ENCODE measurements at places on chromosomes 16 and 17.

GRCh38 chr17:4326608-4327007 is 39.9 kb downstream of the UBE2G1 start:
- no peak for DNase-seq

- DNase-seq = no peak
These were observed 402.6 kb upstream of the KIF2B start for GRCh38 chr17:53420035-53420641.

- DNase-seq = no peak
These were observed 208.5 kb upstream of the TNRC6C start for GRCh38 chr17:77749989-77750388.

- no peak for DNase-seq
These were observed 28.9 kb downstream of the TNFRSF13B start for GRCh38 chr17:16943032-16943352.

- DNase-seq = no peak
These were observed 694 bp upstream of the TBCD start for GRCh38 chr17:82751171-82751570.

GRCh38 chr17:5683241-5683640 is 98.9 kb upstream of the NLRP1 start:
- DNase-seq = no peak

DNA sequence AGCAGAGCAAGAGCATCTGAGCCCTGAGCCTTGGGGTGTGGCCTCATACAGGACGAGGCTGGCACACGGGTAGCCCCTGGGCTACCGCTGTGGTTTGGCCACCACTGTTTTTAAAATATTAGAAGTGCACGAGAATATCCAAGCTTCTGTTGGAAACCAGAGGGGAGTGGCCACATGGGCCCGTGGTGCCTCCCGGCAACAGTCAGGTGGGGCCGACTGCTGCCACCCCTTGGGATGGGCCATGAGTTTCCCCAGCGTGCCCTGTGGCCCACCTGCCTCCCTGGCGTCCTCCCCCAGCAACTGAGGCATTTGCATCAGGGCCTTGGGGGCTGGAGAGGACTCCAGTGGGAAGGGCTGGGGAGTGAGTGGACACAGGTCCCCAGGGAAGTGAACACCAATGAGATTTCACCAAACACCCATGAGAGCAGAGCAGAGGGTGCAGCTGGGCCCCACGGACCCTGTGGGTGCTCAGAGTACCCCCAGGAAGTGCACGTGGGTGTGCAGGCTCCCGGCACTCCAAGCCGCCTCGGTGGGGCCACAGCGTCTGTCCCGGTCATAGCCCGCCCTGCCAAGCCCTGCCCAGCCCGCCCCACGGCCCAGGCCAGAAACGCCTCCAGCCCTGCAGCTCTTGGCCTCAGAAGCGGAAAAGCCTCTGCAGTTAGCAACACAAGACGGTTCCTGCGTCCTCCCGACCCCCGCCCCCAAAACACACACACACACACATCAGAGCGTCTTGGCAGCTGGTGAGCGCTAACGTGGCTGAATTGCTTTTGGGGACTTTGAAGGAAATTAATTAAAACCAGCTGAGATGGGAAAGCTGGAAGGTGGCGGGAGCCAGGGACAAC is 22.7 kb downstream of the ZNF469 start:
- no peak for DNase-seq

DNA sequence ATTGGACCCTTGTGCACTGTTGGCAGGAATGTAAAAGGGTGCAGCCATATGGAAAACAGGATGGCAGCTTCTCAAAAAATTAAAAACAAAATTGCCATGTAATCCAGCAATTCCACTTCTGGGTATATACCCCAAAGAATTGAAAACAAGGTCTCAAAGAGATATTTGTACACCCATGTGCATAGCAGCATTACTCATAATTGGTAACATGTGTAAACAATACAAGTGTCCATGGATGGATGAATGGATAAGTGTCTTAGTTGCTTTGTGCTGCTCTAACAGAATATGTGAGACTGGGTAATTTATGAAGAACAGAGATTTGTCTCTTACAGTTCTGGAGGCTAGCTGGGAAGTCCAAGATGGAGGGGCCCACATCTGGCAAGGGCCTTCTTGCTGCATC is 3.8 kb upstream of the RUNDC3A start:
- no peak for DNase-seq

- DNase-seq = no peak
These were observed 57.9 kb downstream of the AKAP1 start for GRCh38 chr17:57142925-57143324.

GRCh38 chr16:46715769-46716305 is 26.4 kb downstream of the ORC6 start:
- DNase-seq = no peak

DNA sequence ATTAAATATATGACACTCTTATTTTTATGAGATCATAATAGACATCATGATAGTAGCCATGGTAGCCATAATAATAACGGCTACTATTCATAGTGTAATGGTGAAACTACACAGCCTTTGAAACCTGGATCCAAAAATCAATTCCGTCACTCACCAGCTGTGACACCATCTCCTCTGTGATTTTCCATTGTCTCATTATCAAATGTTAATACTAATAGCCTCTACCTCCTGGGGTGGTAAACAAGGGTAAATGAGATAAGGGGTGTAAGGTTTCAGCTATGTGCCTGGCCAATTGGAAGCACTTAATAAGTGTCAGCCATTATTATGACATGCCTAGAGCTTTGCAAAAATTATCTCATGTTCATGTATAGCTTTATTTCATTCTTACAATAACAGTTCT is 88.6 kb downstream of the CACNG3 start:
- no peak for DNase-seq

DNA sequence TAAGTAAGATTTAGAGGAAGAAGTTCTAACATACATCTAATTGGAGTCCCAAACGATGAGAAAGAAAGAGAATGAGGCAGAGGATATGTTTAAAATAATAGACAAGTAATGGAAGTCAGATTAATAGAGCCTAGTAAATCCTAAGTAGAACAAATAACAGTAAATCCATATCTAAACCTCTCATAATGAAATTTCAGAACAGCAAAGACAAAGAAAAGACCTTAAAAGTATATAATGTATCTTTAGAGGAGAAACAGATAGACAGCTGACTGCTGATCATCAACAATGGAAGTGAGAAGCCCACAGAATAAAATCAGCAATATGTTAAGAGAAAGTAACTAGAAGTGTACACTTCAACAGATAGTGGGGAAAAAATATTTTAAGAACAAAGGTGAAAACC is 536.2 kb upstream of the ZFHX3 start:
- DNase-seq = no peak

DNA sequence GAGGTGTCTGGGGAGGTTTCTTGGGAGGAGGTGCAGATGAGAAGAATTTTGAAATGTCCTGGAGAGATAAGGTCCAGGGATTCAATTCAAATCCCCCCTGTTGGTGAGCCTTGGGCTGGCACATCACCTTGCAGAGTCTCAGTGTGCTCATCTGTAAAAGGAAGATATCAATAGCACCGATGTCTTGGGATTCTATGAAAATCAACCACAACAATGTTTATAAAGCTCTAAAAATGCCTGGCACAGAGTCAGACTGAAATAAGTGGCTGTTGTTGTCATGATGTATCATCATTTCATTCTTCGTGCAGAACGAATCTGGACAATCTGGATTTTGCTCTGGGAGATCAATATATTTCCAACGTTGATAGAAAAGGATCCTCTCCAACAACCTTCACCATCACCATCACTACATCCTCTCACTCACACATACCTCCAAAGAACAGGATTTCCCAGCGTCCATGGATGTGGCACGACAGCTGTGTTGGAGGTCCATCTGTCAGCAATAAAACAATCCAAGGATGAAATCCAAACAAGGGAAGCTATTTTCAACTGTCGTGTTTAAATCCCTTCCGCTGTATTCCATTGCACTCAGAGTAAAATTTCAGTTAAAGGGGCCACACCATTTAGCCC is 393.7 kb upstream of the DYNLRB2 start:
- no peak for DNase-seq

DNA sequence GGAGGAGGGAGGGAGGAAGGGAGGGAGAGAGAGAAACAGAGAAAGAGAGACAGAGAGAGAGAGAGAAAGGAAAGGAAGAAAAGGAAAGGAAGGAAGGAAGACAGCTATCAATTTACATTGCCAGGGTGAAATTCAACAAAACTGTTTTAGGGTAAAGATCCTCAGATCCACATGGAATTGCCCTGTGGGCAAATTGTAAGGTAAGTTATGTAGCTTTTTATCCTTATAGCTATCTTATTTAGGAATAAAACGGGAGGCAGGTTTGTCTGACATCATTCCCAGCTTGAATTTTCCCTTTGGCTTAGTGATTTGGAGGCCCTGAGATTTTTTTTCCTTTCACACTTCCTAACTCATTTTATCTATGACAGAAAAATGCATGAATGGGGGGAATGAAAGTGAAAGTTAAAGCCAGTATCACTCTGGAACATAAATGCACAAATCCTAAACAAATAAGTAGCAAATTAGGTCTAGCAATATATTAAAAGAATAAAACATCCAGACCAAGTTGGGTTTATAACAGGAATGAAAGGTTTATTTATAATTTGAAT is 3.4 kb upstream of the UQCRC2 start:
- no peak for DNase-seq

DNA sequence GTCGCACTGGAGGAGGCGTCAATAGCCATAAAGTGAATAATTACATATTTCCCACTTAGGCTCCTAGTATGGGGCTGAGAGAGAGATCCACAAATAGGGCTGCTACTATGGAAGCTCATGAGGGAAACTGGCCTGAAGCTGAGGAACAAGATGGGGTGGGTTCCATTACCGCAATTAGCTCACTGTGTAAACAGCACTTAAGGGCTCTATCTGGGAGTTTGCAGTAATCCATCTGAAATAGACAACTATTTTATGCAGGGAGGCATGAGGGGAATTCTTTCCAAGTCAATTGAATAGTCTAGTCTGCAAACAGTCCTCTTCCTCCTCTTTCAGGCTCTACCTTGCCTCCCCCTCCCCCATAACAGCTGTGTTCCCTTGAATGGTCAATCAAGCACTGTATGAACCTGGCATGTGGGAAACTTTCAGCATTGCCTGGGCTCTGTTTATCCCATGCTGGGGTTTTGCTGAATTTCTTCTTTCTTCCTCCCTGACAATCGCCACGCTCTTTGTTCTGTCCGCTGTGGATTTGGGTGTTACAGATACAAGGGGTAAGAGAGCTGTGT is 56.1 kb upstream of the MAF start:
- DNase-seq = peak; percentile 66

DNA sequence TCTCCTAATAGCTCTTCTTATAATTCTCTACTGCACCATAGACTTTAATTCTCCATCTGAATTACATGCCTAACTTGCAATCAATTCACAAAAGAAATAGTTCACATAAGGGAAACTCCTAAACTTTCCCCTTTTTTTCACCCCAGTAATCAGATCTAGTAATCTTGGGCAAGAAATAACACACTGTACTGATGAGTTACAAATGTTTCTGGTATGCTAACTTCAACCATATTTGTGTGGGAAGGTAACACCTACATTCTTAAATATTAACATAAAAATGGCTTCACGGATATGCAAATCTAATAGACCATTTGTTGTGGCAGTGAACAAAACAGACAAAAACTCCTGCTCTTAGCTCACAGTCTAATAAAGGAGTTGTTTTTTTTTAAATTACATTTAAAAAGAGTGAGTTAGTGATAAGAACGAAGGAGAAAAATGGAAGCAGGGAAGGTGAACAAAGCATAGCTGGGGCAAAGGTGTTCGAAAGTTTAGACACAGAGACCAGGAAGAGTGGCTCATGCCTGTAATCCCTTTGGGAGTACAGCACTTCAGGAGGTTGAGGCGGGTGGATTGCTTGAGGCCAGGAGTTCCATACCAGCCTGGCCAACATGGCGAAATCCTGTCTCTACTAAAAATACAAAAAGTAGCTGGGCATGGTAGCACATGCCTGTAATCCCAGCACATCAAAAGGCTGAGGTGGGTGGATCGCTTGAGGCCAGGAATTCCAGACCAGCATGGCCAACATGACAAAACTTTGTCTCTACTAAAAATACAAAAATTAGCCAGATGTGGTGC is 34.8 kb downstream of the CMTM3 start:
- no peak for DNase-seq

GRCh38 chr17:50689251-50689650 is 18.5 kb downstream of the ANKRD40 start:
- no peak for DNase-seq

- no peak for DNase-seq
These were observed 41.4 kb downstream of the AP1G1 start for GRCh38 chr16:71767060-71767900.

GRCh38 chr17:50026046-50026675 is 29.7 kb upstream of the ITGA3 start:
- DNase-seq = no peak

- DNase-seq = no peak
These were observed 53.3 kb upstream of the NUDT7 start for GRCh38 chr16:77669057-77669456.

- DNase-seq = no peak
These were observed 7.4 kb upstream of the MMP2 start for GRCh38 chr16:55471448-55472097.

DNA sequence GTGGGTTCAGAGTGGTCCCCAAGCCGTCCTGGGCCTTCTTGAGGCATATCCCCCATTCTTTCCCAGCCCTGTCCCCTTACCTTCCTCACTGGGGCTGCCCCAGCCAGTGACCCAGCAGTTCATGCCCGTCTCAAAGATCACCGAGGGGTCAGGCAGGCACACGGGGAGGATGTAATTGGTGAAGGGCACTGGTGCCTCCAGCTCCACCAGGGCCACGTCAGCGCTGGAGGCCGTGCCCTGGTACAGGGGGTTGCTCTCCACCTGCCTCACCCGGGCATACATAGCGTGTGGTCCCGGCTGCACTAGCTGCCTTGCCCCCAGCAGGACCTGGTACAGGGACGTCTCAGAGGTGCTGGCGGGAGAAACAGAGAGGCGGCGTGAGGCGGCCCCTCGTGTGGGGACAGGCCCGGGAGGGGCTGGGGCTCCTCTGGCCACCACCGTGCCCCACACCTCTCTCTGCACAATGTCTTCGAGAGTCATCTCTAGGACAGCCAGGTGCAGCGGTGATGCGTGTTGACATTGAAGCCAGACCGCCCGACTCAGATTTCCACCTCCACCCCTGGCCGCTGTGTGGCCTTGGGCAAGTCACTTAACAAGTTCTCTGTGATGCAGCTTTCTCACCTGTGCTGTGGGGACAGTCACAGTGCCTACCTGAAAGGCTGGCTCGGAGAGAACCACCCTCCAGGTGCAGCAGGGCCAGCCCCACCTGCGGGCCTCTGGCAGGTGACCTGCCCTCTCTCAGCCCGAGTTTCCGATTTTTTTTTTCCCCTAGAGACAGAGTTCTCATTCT is 5.8 kb downstream of the PRSS27 start:
- no peak for DNase-seq

- no peak for DNase-seq
These were observed 40.1 kb downstream of the ADAMTS18 start for GRCh38 chr16:77394699-77395098.

- DNase-seq = no peak
These were observed 9.2 kb upstream of the CCL22 start for GRCh38 chr16:57349212-57350031.

- no peak for DNase-seq
These were observed 15.8 kb upstream of the NDUFAB1 start for GRCh38 chr16:23611936-23612335.

All from NCI-H1105 (cell line).